ENCODE measurements at places on chromosomes 2 and 18.

- DNase-seq = no peak
Observed at GRCh38 chr2:133674433-133675331, 106.4 kb upstream of the NCKAP5 start.

- no peak for DNase-seq
Observed at GRCh38 chr2:5519286-5519685, 172.9 kb upstream of the SOX11 start.

DNA sequence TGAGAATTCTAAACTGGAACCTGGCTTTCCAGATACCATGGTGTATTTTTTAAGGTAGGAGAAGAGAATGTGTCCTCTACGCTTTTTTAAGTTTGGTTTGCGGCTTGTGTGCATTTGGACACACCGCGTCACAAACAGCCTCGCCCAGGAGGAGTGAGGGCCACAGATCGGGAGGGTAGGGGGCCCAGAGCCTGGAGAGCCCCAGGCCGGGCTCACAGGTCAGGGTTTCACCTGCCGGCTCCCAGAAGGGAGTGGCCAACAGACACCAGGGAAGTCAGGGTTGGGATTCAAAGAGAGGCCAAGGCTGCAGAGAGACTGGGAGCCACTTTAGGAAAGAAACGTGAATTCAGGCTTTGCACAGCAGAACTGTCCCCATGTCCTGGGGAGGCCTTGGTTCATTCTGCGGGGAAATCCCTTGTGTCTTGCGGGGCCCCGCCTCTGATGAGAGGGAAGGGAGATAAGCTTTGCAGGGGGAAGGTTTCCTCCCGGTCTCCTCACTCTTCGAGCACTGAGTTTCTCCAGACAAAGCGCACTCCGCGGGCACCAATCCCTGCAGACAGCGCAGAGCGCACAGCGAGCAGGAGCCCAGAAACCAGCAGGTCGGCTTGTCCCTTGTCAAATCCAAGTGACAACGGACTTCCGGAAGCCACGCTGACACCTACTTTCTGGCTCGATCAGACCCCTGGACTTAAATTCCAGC is 2.0 kb upstream of the TUBB6 start:
- no peak for DNase-seq

GRCh38 chr2:43852196-43852730 is 13.5 kb downstream of the ABCG8 start:
- no peak for DNase-seq

DNA sequence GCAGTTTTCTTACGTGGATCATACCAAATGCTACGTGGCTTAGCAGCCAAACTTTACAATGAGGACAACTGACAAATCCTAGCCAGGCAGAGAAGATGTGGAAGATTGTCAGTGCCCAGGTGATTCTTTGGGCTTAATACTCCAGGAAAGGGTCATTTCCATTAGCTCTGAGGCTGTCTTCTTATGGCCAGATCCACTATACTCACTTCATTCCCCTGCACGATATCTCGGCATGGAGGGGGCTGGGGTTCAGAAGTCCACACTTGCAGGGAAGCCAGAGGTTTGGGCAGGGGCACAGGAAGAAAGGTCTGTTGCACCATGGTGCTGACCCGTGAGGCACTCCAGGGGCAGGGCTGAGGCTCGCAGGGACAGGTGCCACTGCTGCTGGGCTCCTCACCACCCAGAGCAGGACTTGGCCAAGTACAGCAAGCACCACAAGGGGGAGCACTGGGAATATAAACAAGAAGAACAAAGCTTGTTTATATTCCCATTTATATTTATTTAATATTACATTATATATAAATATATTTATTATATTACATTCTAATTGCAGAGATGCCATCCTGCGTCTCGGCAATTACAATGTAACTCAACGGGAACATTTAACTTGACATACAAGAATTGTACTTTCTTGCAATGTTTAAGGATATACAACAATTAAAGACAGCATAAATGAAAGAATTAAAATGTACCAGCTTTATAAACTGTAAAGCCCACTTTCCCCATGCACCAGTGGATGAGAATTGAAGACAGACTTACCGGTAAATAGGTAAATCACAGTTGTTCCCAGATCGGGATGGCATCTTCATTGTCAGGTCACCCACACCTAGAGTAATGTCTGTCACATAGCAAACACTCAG is 27.2 kb downstream of the CLUL1 start:
- peak; percentile 3 for DNase-seq

- no peak for DNase-seq
Observed at GRCh38 chr18:69064063-69064462, 266.2 kb downstream of the CCDC102B start.

GRCh38 chr2:10266133-10266620 is 36.5 kb upstream of the HPCAL1 start:
- DNase-seq = no peak

GRCh38 chr2:109516445-109517117 is 97.2 kb downstream of the SEPTIN10 start:
- no peak for DNase-seq

DNA sequence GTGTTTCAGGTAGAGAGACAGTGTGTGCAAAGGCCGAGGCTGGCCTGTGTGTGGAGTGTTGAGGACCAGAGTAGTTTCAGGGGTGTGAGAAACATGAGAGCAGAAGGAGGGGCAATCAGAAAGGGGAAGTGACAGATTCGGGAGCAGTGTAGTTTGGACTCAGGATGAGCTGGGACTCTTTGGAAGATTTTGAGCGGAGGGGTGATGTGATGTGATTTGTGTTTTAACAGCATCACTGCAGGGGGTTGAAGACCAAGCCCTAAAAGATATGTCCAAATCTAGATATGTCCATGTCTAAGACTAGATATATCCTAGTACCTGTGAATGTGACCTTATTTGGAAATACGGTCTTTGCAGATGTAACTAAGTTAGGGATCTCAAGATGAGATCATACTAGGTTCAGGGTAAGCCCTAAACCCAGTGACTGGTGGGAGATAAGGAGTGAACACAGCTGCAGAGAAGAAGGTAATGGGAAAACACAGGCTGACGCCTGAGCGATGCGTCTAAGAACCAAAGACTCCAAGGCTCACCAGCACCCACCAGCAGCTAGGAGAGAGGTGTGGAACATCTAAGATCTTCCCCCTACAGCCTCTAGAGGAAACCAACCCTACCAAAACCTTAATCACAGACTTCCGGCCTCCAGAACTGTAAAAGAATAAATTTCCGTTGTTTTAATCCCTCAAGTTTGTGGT is 38.5 kb upstream of the MYO3B start:
- DNase-seq = no peak

DNA sequence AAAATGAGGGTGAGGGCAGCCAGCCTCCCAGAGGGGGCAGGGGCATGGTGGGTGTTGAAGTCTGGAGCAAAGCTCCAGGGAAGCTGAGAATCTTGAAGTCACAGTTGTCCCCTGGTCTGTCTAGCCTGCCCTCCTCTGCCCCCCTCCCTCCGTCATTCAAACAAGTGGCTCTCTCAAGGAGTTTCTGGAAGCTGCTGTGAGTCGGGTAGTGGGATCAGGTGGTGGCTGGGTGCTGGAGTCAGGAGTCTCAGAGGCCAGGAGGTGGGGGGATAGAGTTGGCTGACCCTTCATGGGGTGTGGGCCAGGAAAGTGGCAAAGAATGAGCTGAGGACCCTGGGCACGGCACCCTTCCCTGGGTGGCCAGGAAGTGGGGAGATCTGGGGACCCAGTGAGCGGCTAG is 495 bp upstream of the ASIC4 start:
- no peak for DNase-seq

DNA sequence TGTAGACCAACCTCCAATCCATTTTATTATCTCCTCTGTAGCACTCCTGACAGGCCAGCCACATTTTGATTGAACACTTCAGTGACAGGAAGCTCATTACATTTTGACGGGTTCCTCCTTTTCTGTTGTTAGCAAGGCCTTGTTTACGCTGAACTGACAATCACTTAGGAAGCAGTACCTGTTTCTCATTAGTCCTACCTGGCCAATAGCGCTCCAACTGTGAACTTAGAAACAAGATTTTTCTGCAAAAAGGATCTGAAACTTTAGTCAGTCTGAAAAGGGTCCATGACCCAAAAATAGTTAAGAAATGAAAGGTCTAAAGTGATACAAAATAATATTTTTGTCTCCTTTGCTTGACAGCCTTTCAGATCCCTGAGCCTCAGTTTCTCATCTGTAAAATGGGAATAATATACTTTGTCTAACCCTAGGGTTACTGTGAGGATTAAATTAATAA is 119.6 kb upstream of the MSTN start:
- no peak for DNase-seq

DNA sequence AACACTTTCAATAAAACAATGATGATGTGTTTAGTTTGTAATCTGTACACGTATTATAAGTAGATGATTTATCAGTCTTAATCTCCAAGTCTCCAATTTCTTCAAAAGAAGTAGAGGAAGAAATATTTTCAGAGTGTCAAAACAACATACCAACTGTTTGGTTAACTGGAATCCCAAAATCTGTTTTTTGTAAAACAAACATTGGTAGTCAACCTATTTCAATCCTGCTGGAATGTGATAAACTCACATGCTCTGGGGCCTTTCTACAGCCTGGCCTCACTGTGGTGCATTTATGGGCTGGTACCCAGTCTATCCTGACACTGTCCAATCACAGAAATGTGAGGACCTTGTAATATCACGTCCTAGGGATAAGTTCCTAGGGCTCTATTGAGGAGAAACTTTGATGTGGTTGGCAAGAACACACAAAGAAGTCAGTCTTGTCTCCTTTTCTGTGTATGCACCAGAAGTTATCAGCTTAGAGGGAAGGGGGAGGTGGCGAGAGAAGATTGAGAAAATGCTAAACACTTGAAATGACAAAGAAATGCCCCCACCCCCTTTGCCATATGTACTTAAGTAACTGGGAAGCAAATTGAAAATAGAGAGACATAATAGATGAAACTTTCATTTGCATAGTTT is 47.2 kb downstream of the PRKRA start:
- DNase-seq = no peak

DNA sequence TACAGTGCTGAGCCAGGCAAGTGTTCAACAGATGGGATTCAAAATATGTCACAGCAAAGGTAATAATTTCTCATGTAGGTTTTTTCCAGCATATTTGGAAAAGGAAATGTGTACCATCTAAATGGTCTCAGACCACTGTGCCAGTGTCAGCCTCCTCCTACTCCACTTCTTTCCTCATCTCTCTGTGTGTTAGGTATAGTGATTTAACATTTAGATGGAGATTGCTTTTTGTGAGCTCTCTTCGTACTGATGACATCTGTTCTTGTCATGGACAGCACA is 80.9 kb upstream of the TSPYL6 start:
- DNase-seq = no peak

GRCh38 chr2:49359721-49360406 is 205.5 kb upstream of the FSHR start:
- DNase-seq = no peak

- no peak for DNase-seq
Observed at GRCh38 chr2:199019898-199020507, 437.7 kb downstream of the SATB2 start.

DNA sequence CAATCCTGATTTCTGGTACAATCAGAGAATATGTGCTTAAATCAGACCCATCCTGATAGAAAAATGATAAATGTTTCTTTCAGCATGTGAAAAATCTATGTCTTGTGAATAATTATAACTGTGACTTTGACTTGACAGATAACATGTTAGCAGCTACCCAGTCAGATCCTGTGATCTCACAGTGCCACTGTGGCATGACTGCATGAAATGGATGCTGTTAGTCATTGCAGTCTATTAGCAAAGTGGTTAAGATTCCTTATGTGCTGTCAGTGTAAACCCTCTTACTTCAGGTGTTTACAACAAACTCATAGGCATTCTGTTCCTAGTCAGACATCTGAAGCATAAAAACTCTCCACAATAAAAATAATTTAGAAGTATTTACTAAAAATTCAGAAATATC is 244.6 kb upstream of the RND3 start:
- no peak for DNase-seq

- DNase-seq = no peak
Observed at GRCh38 chr18:67525328-67526099, 9.0 kb upstream of the DSEL start.

DNA sequence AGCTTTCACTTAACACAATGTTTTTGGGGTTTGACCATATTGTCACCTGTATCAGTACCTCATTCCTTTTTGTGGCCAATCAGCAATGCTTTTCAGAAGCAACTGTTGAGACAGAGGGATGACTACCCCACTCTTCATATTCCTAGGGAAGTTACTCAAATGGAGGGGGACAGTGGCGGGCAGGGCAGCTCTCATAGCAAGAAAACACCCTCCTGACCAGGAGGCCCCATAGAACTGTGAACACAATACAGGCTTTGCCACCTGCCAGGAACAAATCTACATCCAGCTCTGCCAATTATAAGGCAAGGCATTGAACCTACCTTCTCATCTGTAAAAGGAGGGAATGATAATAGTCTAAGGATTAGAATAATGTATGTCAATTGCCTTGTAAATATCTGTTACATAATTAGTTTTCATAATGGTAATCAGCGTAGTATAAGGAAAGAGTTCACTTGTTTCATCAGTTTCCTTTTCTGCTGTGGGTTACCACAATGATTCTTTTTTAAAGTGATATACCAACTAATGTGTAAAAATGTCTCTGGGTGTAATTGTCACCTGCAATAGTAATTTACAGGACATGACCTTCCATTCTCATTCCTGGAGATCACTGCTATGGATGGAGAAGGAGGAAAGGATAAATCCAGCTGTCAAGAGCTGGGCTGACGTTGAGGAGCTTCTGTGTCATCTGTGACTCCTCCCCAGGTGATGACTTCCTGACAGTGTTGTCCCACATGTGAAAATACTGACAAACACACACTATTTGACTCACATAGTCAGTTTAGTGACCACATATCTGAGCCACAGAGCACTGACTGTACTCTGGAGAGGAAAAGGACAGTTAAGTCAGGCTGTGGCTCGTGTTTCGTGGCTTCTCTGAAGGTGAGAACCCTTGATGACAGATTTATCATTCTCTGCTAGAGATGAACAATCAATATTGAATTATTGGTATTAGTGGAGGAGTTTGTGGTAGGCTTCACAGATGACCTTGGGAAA is 13.5 kb downstream of the ALPK2 start:
- peak; percentile 19 for DNase-seq

DNA sequence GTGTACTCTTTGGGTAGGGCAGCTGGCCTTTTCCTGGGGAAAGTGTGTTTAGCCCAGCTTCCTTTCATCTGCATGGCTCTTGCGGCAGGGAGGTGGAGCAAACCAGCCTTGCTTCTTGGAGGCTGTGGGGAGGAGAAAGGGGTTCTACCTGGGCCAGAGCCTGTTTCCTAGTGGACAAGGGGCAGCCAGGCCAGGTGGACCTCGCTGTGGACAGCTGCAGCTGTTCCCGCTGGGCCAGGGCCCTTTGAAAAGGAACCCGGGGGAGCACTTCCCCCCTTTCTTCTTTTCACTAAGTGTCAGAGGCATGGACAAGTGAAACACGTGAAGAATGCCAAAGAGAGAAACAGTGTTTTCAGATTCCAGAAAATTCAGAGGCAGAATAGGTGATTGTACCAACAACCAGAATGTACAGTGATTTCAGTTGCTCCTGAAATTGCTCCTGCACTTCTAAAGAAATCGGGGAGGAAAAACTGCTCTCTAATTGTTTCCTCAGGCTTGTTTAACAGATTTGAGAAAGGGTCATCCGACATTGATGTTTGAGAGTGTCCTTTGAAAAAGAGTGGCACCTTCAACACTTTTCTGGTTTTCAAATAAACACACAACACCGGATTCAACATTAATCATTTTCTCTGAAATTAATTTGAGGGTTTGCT is 3.9 kb downstream of the GLI2 start:
- DNase-seq = no peak

- no peak for DNase-seq
Observed at GRCh38 chr18:3666526-3667254, 216.7 kb downstream of the TGIF1 start.

GRCh38 chr18:56959120-56959519 is 187.8 kb upstream of the BOD1L2 start:
- DNase-seq = no peak

- no peak for DNase-seq
Observed at GRCh38 chr2:171166328-171166983, 5.8 kb upstream of the TLK1 start.
